ENCODE measurements at places on chromosomes 7 and 10. TPM values are rescaled to one million over a fixed set of nuclear protein-coding genes. Genes with fewer than 3 reads are reported as not detected.
A peak's percentile ranks its signal among the peaks of the same experiment; 100 is the strongest.

GRCh38 chr7:50628434-50629084, 63.4 kb upstream of the DDC start:
- DNase-seq = no peak

- no peak for DNase-seq
Observed at GRCh38 chr7:84399661-84400060, 205.1 kb upstream of the SEMA3A start.

GRCh38 chr7:128074336-128074735, 43.1 kb upstream of the LRRC4 start:
- DNase-seq = no peak

DNA sequence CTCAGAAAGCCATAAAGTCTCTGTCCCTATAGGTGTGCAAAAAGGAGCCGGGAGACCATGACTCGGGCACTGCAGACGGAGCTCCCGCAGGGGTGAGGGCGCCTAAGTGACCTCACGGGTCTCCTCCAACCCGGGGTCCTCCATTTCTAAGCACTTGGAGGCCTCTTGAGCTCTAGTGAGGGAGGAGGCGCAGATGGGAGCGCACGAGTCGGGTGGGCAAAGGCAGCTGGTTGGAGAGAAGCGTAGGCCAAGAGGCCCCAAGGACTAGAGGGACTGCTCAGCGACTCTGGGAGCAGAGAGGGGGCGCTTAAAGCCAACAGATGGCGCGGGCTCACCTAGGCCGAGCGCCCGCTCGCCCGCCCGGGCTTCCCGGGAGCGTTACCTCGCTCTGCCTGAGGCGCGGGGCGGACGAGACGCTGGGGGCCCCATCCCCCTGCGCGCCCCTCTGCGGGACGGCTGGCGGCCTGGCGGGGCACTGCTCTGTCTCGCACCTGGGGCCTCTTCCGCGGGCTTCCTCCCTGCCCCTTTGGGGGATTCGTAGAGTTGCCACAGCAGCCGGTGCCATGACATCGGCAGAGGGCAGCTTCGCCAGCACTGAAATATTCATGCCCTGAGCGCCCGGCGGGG, 523 bp upstream of the CDH23 start:
- DNase-seq = peak; percentile 65

DNA sequence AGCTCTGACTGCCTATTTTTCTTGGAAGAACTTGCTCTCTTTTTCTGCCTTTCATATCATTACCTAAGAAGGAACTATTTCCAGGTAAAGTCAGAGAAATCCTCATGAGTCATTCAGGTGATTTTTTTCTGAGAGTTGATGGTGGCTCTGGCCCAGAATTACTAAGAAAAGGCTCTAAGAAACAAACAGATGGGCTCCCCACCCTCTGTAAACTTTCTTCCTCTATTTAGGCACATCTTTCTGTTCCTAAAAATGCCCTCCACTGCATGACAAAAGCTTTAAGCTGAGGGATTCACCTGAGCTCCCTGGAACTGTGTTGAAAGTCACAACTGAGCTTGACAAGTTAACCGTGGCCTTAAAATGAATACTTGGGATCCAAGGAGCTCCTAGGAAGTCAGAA, 1.6 kb downstream of the OLAH start:
- no peak for DNase-seq

GRCh38 chr7:52691257-52691656, 344.2 kb upstream of the POM121L12 start:
- no peak for DNase-seq

GRCh38 chr10:43208147-43209073, 58.5 kb downstream of the RASGEF1A start:
- no peak for DNase-seq

DNA sequence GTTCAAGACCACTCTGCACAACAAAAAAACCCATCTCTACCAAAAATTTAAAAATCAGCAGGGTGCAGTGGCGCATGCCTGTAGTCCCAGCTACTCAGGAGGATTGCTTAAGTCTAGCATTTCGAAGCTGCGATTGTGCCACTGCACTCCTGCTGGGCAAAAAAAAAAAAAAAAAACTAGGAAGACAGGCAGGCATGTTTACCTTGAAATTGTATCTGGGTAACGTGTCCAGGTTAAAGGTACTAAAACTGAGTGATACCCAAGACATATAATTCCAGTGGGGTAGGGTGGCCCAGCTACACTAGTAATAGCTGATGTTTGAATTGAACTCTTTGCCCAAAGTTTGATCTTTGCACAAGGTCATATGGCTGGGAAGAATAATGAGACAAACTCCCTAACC, 16.2 kb downstream of the GHITM start:
- DNase-seq = no peak

- DNase-seq = peak; percentile 50
Observed at GRCh38 chr7:108570146-108570755, 577 bp downstream of the DNAJB9 start.

- no peak for DNase-seq
Observed at GRCh38 chr10:77548157-77548556, 89.5 kb downstream of the KCNMA1 start.

DNA sequence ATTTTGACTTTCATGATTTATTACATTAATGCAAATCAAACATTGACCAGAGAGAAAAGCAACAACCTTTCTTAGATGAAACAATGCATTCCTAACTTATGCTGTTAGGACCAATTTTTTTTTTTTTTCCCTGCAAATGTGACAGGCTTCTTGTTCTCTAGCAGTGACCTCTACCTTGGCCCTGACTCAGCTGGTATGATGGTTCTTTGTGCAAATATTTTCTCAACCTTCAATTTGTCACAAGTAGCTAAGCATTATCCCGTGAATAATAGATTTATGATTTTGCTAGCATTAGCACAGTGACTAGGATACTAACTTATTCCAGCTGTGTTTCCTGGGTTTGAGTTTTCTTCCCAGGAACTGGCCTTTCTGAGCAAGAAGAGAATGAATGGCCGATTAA, 64.9 kb downstream of the PPP1R9A start:
- no peak for DNase-seq

- DNase-seq = no peak
Observed at GRCh38 chr7:104367926-104368325, 39.5 kb downstream of the LHFPL3 start.

DNA sequence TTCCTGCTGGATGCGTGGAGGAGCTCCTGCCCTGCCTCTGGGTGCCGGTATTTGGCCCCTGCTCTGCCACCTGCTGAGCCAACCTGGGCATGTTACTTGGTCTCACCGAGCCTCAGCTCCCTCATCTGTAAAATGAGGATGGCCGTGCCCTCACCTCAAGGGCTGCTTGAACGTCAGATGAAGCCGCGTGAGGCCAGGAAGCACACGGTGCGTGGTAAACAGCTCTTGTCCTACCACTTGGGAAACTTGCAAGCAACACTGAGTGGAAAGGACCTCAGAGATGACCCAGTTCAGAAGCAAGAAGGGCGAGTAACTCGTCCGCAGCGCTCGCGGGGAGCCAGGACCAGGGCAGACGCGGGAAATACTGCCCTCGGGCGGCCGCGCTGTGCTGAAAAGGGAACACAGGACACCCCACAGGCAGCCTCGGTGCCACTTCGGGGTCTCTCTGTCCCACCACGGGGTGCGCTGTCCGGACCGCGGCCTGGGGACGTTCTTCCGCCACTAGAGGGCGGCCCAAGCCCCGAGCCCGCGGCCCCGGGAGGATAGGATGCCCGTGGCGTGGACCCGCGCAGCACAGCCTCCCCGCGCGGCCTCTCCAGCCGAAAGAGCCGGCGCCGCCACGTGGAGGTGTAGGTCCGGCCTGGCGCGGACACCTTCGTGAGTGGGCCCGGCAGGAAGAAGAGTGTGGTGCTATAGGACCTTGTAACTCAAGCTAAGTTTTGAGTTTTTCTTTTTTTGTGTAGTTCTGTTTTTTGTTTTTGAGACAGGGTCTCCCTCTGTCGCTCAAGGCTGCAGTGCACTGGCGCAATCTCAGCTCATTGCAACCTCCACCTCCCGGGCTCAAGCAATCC, 94.1 kb downstream of the PRKAG2 start:
- peak; percentile 61 for DNase-seq

DNA sequence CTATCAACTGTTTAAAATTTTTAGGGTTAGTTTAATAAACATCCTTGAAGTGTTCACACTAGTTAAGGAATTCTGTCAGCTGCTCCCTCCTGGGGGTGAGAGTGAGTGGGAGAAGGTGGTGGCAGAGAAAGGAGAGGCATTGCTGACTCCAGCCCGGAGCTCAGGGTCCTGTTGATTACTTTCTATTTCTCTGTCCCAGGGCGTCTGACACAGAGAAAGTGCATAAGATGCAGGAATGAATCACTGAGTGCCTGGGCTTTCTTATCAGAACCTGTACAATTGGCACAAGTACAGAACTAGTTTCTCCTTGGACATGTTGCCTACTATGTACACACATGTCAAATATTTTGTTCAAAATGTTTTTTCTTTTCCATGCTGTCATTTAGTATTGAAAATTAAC, 410.8 kb upstream of the COBL start:
- DNase-seq = no peak

DNA sequence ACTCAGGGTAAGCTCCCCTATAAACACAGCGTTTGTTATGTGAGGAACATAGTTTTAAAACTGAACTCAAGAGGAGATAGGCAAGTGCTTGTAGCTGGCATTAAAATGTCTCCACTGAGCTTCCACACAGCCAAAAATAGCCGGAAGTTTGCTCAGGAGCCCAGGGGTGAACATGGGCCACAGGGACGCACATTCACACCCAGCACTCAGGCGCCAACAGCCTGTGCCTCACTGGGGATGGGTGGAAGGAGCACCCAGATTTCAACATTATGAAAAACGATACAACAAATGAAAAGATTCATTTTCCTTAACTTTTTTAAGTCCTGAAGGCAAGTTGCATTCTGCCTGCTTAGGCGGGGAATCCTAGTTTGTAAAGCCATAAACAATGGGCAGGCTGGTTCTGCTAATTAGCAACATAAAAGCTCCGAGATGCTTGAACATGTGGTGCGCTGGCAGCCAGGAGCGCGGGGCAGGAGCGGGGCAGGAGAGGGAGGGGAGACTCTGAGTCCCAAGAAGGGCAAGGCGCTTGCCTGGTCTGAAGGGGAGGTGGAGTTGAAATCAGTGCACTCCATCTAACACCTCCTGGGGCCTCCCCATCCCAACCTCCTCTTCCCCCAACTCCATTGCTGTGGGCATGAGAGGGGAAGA, 235.9 kb downstream of the COBL start:
- no peak for DNase-seq

GRCh38 chr10:43272030-43272429, 5.2 kb upstream of the RASGEF1A start:
- DNase-seq = no peak

- DNase-seq = no peak
Observed at GRCh38 chr7:154841731-154842331, 161.1 kb downstream of the PAXIP1 start.

TAS2R40 gene
- polyA plus RNA-seq = not detected

LRRC18 gene
- not detected for polyA plus RNA-seq

PNLIP gene
- polyA plus RNA-seq = not detected

SRRM3 gene
- polyA plus RNA-seq = 3.0 TPM

MSS51 gene
- 1.2 TPM for polyA plus RNA-seq

Measured in renal pelvis (tissue), 12 donors.